CD4-positive, alpha-beta T cell (primary cell): ENCODE measurements at places on chromosomes 6 and 20. TPM values are rescaled to one million over a fixed set of nuclear protein-coding genes. Genes with fewer than 3 reads are reported as not detected.

KLHDC3 gene
- 21.0 TPM for total RNA-seq

SLC32A1 gene
- not detected for total RNA-seq

ASIP gene
- not detected for total RNA-seq

LHFPL5 gene
- total RNA-seq, result not detected

GGTLC1 gene
- total RNA-seq, result not detected

MATN4 gene
- not detected for total RNA-seq

HLA-DRB1 gene
- 33.6 TPM for total RNA-seq

RBM24 gene
- total RNA-seq, result 0.33 TPM

BCAS1 gene
- total RNA-seq, result 0.27 TPM

FAM83C gene
- not detected for total RNA-seq

PPP1R3G gene
- not detected for total RNA-seq

SLC22A2 gene
- not detected for total RNA-seq

FGD2 gene
- 1.2 TPM for total RNA-seq

PRND gene
- total RNA-seq, result not detected

CTCFL gene
- not detected for total RNA-seq

PI16 gene
- total RNA-seq, result 7.8 TPM

CALHM5 gene
- not detected for total RNA-seq

TNFRSF6B gene
- total RNA-seq, result 2.6 TPM

TPD52L1 gene
- not detected for total RNA-seq
